ENCODE measurements at places on chromosomes 5 and 9. TPM values are rescaled to one million over a fixed set of nuclear protein-coding genes. Genes with fewer than 3 reads are reported as not detected.
A peak's percentile ranks its signal among the peaks of the same experiment; 100 is the strongest.

GRCh38 chr9:110752766-110753165 is 84.2 kb downstream of the MUSK start:
- DNase-seq, result no peak

Gene TXNDC8
- not detected for total RNA-seq

Gene PCDHA4
- 0.48 TPM for total RNA-seq

DNA sequence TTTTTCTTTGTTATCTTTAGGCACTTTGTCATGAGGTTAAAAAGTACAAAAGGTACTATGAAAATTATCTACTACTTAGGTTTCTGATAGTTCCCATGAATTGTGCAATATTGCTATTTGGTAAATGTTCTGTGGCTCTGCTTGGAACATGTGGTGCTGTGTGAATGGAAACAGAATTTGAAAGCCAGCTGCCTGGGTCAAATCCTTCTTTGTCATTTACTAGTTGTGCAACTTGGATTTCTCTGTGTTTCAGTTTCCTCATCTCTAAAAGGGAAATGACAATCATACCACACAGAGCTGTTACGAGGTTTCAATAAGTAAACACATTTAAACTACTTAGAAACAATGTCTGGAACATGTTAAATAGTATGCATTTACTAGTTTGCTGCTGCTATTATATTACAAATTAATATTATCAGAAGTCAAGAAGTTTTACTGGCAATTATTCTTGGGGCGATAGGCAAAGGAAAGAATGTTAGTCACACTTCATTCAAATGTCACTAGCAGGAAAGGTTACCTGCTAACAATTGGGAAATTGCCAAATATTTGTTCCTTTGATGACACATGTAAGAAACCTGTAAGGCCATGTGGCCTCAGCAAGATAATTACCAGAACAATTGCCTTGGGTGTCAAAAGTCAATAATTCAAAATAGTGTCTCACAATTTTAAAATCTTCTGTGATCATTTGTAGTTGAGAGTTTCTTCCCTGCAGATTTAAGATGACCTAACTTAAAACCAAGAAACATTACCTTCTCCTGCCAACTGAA is 184.8 kb downstream of the KIAA0825 start:
- no peak for DNase-seq

GRCh38 chr5:92144824-92145223 is 761.7 kb upstream of the ARRDC3 start:
- no peak for DNase-seq

DNA sequence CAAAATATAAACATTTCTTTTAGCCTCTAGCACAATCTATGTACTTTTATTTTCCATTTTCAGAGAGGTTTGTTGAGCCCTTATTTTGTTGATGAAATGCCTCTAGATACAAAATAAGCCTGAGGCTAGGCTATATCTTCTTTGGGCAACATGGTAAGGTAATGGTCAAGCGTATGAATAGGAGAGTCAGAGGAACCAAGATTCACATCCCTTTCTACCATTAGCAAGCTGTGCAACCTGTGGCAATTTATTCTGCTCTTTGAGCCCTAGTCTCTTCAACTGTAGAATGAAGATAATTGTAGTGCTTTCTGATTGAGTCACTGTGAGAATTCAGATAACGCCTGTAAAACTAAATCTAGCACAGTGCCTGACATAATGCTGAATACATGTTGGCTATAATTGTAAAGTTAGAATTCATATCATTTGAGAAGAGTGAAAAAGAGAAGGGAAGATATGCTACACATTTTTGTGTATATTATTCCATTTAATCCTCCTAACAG is 412.5 kb downstream of the CCDC171 start:
- no peak for DNase-seq

Gene NEURL1B
- 32.9 TPM for total RNA-seq

- no peak for DNase-seq
These were observed 112.3 kb downstream of the GCNT1 start for GRCh38 chr9:76571288-76571687.

Gene TAF11L5
- total RNA-seq, result not detected

Gene SV2C
- 0.05 TPM for total RNA-seq

Gene AGXT2
- total RNA-seq, result not detected

DNA sequence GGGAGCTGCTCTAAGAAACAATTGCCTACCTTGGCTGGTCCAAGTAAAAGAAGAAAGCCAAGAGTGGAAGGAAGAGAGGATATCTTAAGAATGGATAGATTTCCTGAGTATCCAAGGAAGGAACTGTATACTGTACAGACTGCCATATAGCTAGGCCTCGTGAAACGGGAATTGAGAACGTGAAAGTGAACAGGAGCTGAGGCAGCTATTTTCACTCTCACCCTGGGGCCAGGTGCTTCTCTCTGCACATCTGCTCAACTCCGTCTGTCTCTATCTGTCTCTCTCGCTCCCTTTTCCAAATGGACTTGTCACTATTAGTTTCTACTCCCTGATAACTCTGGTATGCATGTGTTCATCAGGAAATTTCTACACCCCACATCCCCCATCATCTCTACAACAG is 35.9 kb upstream of the TESK1 start:
- no peak for DNase-seq

Gene SNAPC4
- total RNA-seq, result 4.7 TPM

Gene FOXE1
- not detected for total RNA-seq

Gene MTMR12
- total RNA-seq, result 58.0 TPM

Gene CCNO
- 0.42 TPM for total RNA-seq

Gene CETN3
- 18.0 TPM for total RNA-seq

- DNase-seq, result no peak
These were observed 134.8 kb downstream of the KCNIP1 start for GRCh38 chr5:170638454-170639220.

Gene SLC34A3
- not detected for total RNA-seq

GRCh38 chr5:131679911-131680310 is 44.9 kb upstream of the RAPGEF6 start:
- no peak for DNase-seq

- DNase-seq, result no peak
These were observed 57.7 kb downstream of the PDE4D start for GRCh38 chr5:59835800-59836199.

- peak; percentile 88 for DNase-seq
These were observed 26.4 kb downstream of the FGF18 start for GRCh38 chr5:171445644-171446516.

Gene FBXO10
- total RNA-seq, result 6.1 TPM

DNA sequence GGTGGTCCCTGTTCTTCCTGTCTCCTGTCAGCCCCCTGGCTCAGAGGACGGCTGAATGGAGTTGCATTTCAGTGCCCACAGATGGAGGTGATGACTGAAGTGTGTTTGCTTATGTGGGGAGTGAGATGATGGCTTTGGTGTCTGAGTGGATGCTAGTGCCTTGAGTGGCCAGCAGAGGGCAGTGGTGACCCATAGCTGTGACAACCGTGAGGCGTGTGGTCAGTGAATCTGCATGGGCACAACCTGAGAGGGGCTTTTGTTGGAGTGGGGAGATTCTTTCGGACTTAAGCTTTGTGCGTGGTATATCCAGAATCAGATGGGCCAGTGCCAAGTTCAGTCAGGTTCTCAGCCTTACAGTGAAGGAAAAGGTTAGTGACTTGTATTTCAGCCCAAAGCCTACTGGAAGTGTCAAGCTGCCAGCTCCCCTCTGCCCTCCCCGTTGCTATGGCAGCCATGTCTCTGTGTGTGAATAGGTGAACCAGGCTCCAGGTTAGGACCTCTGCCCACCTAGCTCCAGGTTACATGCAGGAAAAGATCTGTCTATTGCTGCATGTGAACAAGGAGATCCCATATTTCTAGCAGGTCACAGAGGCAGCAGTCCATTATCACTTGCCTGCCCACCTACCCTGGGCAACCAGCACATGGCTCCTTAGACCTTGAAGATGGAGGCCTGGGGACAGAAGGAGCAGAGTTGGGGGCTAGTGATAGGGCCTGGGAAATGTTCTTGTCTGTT is 14.7 kb upstream of the CXXC5 start:
- peak; percentile 86 for DNase-seq

Gene PCDHB13
- total RNA-seq, result 3.9 TPM

DNA sequence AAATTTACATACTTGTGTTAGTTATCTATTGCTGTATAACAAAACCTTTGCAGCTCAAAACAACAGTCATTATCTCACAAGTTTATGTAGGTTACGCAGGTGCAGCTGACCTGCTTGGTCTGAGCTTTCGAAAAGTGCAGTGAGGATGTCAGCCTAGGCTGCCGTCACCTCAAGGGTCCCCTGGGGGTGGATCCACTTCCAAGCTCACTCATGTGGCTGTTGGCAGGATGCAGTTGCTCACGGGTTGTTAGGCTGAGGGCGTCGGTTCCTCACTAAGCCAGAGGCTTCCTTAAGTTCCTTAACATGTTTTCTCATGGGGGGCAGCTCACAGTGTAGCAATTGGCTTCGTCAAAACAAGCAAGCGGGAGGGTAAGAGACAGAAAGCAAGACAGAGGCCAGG is 139.8 kb downstream of the DOCK8 start:
- no peak for DNase-seq

DNA sequence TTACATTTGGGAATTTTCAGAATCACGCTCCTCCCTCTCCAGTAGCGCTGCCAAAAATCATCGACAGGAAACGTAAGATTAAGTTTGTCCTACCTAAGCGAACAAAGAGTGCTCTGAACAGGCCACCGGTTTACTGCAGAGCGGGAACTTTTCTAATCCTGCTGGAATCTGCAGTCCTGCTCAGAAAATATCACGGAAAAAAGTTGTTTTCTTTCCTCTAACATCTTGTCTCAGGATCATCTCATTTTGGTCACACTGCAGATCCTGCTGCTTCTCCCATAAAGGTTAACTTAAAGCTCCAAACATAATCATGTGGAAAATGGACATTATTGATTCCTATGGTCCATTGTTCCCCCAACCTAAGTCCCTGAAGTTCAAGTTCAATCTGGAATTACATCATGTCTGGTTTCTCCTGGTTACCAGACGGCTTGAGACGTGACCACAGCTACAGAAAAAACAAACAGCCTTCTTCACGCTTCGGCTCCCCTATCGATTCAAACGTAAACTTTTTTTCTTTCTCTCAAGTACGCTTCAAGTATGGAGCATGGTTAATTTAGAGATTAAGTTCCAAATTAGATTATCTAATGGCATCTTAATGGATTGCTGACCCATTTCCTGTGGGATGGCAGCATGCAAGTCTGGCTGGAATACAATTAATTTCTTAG is 217.6 kb downstream of the NFIB start:
- DNase-seq, result no peak

DNA sequence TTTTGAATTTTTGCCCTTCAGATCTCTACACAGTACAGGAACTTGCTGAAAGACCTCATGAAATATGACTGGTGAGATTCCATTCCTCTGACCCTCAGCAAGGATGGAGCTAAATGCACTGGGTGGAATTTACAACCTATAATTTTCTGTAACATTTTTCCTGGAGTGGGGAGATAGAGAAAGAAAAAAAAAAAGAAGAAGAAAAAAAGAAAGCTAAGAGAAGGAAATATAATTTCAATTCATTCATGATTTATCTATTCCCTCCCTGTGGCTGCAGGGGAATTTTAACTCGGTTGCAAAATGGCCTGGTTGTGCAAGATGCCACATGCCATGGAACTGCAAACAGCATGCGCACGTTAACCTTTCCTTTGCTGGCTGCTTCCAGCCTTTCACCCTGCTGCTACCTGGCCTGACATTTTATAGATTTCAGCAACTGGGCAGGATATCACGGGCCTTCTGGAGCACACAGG is 155.4 kb downstream of the FSTL4 start:
- no peak for DNase-seq

- DNase-seq, result no peak
These were observed 66.7 kb downstream of the SEC61B start for GRCh38 chr9:99288830-99289229.

GRCh38 chr5:17118631-17119030 is 98.8 kb upstream of the BASP1 start:
- no peak for DNase-seq

Gene ACER2
- total RNA-seq, result 3.5 TPM

- DNase-seq, result no peak
These were observed 215.2 kb upstream of the PTGER4 start for GRCh38 chr5:40464511-40464910.

GRCh38 chr5:169009123-169009522 is 291.8 kb downstream of the SLIT3 start:
- DNase-seq, result no peak

DNA sequence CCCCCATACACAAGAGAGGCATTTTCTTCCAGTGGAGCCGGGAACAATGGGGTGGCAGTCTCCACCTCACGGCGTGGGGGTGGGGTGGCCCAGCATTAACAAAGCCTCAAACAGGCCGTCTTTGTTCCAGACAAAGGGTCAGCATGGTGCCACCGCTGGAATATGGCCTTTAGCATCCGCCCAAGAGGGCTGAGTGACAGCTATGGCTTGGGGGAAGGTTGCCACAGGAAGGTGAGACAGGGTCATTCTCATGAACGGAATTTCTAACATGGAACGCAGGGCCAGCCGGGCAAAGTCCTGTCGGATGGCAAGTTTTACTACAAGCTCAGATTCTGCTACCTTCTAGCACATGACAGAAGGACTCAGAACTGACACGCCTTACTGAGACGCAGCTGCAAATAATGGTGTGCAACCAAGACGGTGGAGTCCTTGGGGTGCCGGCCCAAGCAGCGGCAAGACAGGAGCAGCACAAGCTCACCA is 64.0 kb downstream of the OTULIN start:
- DNase-seq, result no peak
